SHP77 (cell line): ENCODE measurements at places on chromosomes 16 and 17.
A peak's percentile ranks its signal among the peaks of the same experiment; 100 is the strongest.

DNA sequence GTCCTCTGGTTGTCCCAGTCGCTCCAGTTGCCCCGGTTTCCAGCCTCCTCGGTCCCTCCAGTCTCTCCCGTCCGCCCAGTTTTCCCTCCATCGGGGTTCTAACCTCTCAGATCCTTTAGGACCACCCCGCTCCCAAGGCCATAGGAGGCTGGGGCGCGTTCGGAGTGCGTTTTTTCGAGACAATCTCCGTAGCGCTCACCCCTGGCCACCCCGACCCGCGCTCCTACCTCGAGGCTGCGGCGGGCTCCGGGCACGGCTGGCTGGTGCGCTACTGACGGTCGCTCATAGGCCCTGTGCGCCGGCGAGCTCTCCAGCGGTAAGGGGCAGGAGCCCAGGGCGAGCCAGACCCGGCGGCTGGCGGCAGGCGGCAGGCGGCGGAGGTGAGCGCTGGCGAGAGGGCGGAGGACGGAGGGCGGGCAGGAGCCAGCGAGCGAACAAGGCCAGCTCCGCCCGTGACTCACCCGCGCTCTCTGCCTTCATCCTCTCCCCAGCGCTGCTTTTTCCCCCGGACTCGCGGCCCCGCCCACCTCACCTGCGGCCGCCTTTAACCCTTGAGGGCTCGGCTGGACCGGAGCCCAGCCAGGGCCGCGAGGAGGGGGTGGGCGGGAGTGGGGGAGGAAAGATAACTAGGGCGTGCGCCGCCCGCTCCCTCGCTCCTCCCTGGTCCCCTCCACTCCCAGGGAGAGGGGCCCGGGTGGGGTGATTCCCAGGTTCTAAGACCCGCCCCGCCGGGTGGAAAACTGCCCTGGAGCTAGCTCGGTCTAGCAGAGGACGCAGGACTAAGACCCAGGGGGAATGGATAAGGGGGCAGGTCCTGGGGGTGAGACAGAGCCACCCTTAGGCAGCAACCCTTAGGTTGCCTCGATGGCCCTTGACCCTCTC is at the start of gene SP6:
TSS of gene SP6 (minus strand) at position 472 of the 882 bp plus-strand sequence. CDS start 2,734 bp downstream, outside the sequence.
- peak; percentile 65 for DNase-seq

DNA sequence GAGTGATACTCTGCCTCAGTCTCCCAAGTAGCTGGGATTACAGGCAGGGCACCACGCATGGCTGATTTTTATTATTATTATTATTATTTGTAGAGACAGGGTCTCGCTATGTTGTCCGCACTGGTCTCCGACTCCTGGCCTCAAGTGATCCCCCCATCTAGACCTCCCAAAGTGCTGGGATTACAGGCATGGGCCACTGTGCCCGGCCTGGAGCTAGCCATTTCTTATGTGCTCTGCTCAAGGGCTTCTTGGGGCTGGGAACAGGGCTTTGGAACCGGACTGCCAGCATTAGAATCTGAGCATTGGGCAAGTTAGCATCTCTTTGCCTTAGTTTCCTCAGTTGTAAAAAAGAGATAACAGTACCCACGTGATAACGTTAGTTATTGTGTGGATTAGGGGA is 111.3 kb downstream of the C16orf78 start:
- DNase-seq = no peak

DNA sequence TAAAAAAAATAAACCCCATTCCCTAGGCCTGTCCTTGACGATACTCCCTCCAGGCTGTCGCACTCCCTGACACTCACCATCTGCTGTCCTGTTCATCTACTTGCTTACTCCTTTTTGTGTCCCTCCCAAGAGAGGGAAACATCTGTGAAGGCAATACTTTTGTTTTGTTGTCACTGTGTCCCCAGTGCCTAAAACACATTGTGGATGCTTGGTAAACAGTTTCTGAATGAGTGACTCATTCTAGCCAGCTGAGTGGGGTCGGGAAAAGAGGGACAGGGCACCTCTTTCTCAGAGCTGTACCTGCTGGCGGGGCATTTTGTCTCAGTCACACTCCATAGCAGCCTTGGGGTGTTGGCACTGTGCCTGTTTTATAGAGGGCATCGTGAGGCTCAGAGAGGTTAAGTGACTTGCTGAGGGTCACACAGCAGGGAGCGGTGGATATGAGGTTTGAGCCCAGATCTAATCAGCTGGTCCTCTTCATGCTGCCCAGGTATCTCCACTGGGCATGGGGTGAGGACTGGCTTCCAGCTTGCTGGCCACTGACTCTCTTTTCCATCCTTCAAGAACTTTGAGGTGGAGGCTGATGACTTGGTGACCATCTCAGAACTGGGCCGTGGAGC is 15.6 kb downstream of the MAP2K3 start:
- no peak for DNase-seq

GRCh38 chr17:11644265-11645212 is 46.3 kb downstream of the DNAH9 start:
- DNase-seq = peak; percentile 90

DNA sequence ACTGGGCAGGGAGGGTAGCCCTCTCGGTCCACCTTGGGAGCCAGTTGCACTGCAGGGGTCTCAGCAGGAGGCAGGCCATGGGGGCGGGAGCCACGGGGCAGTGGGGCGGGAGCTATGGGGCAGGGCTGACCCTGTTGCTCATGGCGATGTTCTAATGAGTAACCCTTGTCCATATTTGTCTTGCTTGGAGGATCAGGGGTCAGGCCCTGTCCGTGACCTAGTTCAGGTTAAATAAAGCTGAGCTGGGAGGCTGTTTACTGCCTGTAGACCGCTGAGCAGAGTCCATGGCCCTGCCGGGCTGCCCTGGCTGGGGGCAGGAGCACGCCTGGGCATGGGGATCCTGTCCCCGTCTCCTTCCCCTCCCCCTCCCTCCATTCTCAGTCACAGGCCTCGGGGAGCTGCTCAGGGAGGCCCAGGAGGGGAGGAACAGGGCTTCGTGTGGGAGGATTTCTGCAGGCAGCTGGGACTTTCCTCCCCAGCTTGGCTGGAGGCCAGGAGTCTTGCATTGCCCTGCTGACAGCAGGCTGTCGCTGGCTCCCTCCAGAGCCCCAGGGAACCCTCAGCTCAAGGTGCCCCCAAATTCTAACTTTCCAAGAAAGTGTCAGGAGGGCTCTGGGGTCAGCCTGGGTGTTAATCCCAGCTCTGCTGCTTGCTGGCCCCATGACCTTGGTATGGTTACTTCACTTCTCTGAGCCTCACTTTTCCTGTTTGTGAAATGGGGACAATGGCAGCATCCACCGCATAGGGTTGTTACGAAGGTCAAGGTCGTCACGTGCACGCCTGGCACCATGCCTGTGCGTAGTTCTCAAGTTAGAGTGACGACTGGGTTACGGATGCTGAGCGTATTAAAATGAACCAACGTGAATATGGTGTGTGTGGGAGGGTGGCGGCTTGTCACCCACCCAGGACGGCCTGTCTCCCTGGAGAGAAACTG is 6.1 kb upstream of the SERPINF2 start:
- DNase-seq = peak; percentile 51

DNA sequence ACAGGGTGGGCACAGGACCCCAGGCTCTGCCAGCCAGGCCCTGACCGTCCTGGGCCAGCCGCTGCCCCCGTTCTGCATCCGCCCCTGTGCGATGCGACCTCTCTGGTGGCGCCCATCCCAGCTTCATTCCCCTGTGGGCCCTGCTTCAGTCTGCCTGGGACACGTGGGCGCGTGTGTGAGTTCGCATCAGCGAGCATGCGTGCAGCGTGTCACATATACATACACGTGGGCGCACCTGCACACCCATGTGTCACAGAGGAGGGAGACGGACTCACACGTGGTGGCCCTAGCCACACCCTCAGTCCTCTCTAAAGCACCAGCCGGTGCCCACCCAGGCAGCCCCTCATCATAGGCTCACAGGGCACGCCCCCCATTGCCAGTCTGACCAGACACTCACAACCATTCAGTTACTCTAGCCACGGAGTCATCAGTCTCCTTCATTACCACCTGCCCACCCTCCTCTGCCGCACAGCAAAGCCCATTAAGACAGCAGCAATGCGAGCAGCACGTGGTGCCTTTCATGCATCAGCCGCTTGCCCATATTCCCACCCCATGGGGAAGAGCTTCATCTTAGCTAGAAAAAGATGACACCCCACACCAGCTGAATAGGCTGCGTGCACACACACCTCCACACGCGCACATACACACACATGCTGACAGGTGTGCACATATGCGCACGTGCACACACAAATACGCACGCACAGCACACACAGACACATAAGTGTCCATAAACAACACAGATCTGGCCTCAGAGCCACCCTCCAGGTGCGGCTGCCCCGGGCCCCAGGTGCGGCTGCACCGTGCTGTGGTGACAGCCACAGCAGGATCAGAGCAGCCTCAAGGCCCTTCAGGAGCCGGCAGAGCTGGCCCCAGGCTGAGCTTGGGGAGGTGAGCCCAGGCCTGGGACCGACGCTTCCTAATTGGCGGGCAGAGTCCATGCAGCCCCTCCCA is 9.5 kb upstream of the CDH15 start:
- no peak for DNase-seq

GRCh38 chr17:76623271-76624146 is 20.0 kb downstream of the ST6GALNAC1 start:
- DNase-seq = peak; percentile 61

GRCh38 chr17:51118330-51119195 is 2.1 kb downstream of the SPAG9 start:
- peak; percentile 95 for DNase-seq

GRCh38 chr17:143785-144281 is 6.5 kb downstream of the SCGB1C2 start:
- DNase-seq = peak; percentile 78

DNA sequence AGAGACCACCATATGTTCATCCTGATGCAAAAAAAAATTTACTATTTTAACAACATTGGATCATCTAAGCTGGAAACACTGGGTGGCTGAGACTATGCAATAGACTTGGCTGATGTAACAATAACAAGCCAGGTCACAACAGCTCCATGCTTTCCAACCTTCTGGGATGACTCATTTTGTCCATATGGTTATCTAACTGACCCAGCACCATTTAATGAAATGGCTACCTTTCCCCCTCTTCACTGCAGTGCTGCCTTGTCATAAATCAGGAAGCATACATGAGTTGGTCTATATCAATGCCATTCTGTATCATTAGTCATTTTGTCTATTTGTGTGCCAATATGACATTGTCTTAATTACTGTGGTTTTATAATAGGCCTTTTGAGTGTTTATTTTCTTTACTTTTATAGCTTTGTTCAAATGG is 217.6 kb upstream of the KCNJ16 start:
- DNase-seq = peak; percentile 3

GRCh38 chr16:68884861-68885720 is 41.8 kb downstream of the TANGO6 start:
- no peak for DNase-seq
